Effector CD8-positive, alpha-beta T cell (primary cell): ENCODE measurements at places on chromosomes 5 and 9.

- DNase-seq, result no peak
Observed at GRCh38 chr9:126692041-126692758, 78.5 kb downstream of the LMX1B start.

DNA sequence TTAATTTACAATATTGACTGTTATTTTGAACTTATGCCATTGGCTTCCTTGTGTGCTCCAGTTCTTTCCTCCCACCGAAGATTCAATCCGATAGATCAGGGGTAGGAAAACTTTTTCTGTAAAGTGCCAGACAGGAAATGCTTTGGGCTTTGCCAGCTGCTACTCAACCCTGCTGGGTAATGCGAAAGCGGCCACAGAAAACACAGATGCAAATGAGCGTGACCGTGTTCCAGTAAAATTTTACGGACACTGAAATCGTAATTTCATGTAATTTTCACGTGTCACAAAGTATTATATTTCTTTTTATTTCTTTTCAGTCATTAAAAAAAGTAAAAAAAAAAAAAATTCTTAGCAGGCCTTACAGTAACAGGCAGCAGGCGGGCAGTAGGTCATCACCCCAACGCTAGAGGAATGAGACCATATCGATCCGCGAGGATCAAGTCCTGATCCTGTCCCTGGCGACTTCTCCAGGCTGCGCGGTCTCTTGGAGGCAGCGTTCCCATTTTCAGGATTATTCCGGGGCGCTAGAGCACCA lies 599 bp downstream of the NMRK1 start:
- DNase-seq, result peak; percentile 23

DNA sequence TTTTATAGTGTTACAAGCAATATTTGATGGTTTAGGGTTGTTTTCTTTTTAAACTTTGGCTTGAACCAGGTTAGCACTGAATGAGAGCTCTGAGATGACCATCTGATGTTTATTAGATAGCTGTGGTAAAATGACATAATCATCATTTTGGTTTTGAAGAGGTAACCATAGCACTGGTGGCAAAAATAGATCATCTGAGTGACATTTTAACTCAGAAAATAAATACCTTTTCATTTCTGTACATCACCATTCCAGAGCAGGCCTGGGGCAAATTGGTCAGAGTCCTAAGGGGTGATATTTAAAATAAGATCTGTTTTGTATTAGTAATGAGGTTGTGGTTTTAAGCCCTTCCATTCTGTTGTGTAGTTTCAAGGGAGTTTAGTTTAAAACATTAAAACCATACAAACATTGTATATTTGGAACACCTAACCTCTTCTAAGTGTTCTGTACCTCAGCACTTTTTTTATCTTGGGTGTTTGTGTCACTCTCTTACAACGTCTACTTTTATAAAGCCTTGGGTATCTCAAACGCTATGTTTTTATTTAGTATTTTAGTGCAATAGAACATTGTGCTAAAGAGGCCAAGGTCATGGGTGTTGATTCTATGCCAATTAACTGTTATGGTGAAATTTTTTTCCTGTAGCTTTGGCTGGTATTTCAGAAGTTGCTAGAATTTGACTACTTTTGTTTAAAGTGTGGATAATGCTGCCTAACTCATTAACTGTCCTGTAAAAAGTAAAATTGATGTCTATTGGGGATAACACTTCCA lies 166.1 kb downstream of the CD180 start:
- DNase-seq, result no peak

- no peak for DNase-seq
Observed at GRCh38 chr5:71830681-71831539, 111.8 kb downstream of the CARTPT start.

- no peak for DNase-seq
Observed at GRCh38 chr9:132989414-132989996, 11.0 kb downstream of the GFI1B start.

DNA sequence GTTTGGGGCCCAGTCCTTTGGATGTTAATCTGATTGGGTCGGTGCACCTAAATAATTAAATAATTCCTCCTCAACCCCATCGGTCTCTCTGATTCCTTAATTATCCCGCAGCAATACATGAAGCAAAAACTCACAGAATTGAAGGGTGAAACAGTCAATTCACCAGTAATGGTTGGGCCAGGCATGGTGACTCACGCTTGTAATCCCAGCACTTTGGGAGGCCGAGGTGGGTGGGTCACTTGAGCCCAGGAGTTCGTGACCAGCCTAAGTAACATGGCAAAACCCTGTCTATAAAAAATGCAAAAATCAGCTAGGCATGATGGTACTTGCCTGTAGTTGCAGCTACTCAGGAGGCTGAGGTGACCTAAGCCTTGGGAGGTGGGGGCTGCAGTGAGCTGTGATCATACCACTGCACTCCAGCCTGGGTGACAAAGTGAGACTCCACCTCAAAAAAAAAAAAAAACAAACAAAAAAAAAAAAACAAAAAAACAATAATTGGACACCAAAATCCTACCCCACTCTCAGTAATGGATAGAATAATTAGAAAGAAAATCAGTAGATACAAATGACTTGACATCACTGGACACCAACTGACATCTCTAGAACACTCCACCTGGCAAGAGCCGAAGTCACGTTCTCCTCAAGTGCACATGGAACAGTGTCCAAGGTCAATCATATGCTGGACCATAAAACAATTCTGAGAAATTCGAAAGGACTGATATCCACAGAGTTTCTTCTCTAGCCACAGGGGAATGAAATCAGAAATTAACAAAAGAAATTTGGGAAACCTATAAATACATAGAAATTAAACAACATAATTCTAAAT lies 5.3 kb downstream of the ABO start:
- DNase-seq, result no peak

- no peak for DNase-seq
Observed at GRCh38 chr5:17219469-17219868, 2.0 kb downstream of the BASP1 start.

GRCh38 chr5:151033217-151033934 lies 13.0 kb downstream of the GPX3 start:
- no peak for DNase-seq

- DNase-seq, result no peak
Observed at GRCh38 chr5:66741394-66741793, 145.2 kb downstream of the MAST4 start.

DNA sequence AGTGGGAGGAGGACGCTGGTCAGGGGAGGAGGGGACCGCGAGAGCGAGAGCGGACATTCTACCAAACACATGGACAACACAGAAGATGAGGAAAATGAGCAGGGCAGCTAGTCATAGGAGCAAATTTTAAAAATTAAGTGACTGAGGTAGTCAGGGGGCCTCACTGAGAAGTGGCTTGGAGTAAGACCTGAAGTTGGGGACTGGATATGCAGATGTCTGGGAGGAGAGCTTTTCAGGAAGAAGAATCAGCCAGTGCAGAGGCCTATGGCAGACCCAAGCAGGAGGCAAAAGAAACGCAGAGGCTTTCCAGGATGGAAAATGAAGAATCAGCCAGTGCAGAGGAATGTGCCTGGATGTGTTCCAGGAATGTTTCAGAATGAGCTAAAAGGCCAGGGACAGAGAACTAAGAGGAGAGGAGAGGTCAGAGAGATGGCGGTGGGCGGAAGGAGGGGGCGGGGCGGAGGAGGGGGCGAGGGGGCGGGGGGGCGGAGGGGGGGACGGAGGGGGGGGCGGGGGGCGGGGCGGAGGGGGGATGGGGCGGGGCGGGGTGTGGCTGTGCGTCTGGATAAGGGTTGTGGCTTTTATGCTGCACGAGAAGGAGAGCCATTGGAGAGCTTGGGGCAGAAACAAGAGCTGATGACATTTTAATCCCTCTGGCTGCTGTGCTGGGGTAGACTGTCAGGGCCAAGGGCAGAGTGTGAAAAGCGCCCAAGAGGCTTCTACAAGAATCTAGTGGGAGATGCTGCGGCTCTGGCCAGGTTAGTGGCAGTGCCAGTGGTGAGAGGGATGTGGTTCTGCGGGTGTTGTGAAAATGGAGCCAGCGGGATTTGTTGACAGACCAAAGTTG lies 129.6 kb downstream of the KCNIP1 start:
- no peak for DNase-seq

GRCh38 chr5:139634541-139634940 lies 13.6 kb upstream of the CXXC5 start:
- DNase-seq, result no peak

DNA sequence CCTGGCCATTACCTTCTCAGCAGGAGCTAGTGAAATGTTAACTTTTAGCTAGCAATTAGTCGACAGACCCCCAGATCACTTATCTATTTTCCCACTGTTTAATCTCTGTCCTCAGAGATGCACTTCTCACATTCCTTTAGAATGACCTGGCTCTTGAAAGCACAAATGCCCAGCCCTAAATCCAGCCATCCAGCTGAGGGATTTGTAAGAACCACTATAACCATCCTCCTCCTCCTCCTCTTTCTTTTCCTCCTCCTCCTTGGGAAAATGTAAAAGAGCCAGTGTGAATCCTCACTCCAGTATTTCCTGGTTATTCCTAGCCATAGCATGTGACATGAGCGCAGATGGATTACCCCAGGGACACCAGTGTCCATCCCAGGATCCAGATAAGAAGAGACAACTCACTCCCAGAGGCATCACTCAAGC lies 124.3 kb downstream of the ENC1 start:
- no peak for DNase-seq

GRCh38 chr5:169125571-169125970 lies 175.4 kb downstream of the SLIT3 start:
- DNase-seq, result no peak

- DNase-seq, result no peak
Observed at GRCh38 chr5:127061956-127062355, 11.3 kb downstream of the C5orf63 start.

GRCh38 chr9:21848615-21849014 lies 46.2 kb downstream of the MTAP start:
- no peak for DNase-seq
